ENCODE measurements at places on chromosomes 3 and 15.

DNA sequence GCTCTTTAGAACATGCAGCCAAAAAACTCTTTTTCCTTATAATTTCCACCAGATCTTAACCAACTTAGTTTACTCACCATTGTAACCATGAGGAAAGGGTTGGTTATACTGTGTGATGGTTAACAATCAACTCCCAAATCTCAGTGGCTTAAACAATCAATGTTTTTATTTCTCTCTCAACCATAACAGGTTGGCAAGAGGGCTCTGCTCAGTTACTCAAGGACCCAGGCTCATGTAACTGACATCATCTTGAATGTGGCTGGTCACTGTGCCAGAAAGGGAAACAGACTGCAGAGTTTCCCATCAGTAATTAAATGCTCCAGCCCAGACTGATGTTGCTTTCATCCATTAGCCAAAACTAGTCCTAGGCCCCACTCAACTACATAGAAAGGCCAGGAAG lies 69.0 kb downstream of the ANKRD28 start:
- no peaks in the 10 kb centered on the region for H3K27me3 ChIP-seq
- peaks cover 4% of the 10 kb centered on the region for H3K4me1 ChIP-seq
- H3K4me3 ChIP-seq = no peak overlapping the region
- no peak overlapping the region for H3K27ac ChIP-seq

DNA sequence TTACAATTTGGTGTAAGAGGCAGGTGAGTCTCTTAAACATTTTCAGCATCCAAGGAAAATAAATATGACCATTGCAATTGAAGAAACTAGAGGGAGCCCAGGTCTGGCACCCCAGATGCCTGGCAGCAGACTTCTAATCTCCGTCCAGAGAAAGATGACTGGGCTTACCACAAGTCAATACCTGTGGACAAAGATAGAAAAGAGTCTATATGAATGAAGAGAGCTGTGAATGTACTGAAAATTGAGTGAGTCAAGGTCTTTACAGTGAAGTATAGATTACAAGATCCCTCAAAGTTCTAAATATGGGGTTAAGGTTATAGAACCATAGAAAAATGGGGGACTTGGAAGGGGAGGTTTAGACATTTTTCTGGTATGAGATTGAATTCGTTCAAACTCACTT lies 827.4 kb upstream of the NR2F2 start:
- H3K4me1 ChIP-seq = peaks cover 17% of the 10 kb centered on the region
- DNase-seq = no peak
- H3K27me3 ChIP-seq = peaks cover 9% of the 10 kb centered on the region
- no peak overlapping the region for H3K27ac ChIP-seq
- no peak overlapping the region for H3K4me3 ChIP-seq

GRCh38 chr3:124296406-124296805 lies 304.5 kb upstream of the ROPN1 start:
- no peak for DNase-seq
- peaks cover 11% of the 10 kb centered on the region for H3K27me3 ChIP-seq
- H3K4me3 ChIP-seq = no peak overlapping the region
- no peaks in the 10 kb centered on the region for H3K4me1 ChIP-seq

DNA sequence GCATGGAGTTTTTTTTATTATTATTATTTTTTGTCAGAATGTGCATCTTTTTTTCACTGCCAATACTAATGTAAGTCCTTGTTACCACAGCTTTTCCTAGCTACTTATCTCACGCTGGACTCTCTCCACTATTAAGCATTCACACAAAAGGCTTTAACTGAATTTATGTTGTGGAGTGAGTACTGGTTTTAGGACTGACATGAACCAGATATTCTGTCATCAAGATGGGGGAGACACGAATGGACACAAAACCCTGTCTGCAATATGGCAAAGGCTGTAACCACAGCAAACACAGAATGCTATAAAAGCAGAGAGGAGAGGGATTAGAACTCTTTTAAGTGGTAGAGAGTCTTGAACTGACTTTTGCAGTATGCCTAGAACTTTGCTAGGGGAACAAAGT lies 592.2 kb upstream of the TBL1XR1 start:
- no peak overlapping the region for H3K27ac ChIP-seq
- DNase-seq = no peak
- no peak overlapping the region for H3K4me3 ChIP-seq
- no peaks in the 10 kb centered on the region for H3K27me3 ChIP-seq

DNA sequence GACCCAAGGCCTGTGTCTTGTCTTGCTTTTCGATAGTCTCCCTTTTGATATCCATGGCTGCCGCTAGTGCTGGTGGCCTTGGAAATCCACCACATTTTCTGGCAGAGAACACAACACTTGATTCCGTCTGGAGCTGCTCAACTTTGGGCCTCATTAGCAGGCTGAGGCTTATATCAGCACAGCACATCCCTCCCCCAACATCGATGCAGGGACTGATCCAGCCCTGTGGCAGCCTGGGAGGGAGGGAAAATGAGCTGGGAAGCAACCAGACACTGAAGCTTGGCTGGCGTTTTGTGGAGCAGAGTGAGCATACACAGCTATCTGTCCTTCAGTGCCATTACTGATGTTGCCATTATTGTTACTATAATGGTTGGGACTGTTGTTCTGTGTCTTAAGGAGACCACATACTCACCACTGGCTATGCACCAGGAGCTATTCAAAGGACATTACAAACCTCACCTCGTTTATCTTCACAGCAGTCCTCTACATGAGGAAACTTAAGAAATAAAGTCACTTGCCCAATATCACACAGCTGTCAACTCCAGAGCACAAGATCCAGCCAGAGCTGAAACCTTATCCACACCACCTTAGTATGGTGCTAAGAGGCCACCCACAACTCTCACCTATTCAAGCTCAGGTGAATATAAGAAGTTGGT lies 102.9 kb downstream of the SUCLG2 start:
- H3K27ac ChIP-seq = no peak overlapping the region
- DNase-seq = no peak
- no peaks in the 10 kb centered on the region for H3K27me3 ChIP-seq
- peaks cover 32% of the 10 kb centered on the region for H3K36me3 ChIP-seq
